ENCODE measurements at places on chromosomes 5 and 9.

- DNase-seq, result peak; percentile 73
These were observed 29.9 kb downstream of the CD180 start for GRCh38 chr5:67166460-67167285.

GRCh38 chr5:111681414-111682120, 75.4 kb downstream of the NREP start:
- no peak for DNase-seq

DNA sequence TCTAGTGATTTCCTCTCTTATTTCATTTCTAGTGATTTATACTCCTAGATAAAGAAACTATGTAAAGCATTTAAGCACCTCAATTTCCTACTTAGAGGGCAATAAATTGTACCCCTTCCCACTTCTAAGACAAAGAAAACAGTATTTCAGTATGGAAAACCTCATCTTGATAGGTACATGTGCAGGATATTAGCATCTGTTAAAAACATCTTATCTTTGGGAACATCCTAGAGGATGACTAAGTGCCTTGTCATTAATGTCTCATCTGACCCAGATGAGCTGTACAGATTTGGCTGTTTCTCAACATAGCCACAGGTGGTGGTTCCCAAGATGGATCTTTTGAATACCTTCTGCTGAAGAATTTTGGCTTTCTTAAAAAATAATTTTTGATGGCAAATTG, 5.7 kb downstream of the MEGF10 start:
- no peak for DNase-seq

DNA sequence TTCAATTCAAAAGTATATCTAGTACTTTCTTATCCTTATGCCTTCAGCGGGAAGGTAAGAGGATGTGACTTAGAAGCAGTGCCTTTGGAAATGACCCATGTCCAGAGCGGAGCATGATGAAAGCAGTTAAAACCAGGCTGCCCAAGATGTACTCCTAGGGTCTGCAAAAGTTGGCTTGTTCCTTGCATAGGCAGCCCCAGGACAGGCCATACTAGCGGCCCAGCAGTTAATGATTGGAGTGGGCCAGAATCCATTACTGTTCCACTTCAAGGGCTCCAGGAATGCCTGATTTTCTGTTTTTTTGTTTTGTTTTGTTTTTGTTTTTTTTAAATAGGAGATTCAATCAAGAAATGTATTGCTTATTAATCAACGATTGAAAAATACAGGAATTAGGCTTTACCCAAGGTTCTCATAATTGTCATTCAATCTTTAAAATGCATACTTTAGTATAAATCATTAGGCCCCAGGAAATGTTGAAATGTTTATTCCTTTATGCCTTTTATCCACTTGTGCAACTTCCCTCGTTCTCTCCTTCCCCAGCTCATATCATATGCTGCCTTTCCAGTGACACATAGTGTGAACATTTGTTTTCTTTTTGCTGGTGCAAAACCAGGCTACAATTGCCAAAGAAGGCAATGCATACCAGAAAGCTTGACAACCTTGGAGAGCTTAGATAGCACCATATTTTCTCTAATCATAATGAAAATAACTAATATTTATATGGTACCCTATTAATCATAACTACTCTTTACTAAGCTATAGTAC, 190.8 kb downstream of the ARHGEF28 start:
- DNase-seq, result no peak

GRCh38 chr9:116189683-116190082, 36.1 kb downstream of the PAPPA start:
- DNase-seq, result no peak

DNA sequence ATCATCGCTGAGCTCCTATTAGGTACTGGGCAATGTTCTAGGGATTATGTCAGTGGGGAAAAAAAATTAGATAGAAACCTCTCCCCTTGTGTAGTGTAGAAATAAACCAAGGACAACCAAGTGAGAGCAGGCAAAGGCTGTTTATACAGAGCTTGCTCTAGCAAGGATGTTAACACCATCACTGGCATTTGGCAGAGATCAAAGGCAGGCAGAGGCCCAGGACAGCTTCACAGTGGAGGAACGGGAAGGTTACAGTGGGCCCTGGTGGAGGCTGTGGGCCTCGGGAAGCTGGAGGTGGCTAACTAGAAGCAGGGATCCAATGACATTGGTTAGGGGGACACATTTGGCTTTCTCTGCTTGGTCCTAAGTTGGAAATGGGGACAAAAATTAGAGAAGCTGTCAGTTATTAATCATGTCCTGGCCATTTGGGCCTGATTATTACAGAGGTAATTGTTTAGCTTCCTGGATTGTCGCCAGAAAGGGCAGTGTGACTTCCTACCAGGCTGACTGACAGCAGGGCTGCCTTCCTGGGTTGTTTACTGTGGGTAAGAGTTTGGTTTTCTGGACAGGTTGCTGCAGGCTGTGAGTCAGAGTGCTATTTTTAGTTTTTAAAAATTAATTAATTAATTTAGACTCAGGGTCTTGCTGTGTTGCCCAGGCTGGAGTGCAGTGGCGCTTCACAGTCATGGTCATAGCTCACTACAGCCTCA, 259.3 kb downstream of the ROR2 start:
- no peak for DNase-seq

DNA sequence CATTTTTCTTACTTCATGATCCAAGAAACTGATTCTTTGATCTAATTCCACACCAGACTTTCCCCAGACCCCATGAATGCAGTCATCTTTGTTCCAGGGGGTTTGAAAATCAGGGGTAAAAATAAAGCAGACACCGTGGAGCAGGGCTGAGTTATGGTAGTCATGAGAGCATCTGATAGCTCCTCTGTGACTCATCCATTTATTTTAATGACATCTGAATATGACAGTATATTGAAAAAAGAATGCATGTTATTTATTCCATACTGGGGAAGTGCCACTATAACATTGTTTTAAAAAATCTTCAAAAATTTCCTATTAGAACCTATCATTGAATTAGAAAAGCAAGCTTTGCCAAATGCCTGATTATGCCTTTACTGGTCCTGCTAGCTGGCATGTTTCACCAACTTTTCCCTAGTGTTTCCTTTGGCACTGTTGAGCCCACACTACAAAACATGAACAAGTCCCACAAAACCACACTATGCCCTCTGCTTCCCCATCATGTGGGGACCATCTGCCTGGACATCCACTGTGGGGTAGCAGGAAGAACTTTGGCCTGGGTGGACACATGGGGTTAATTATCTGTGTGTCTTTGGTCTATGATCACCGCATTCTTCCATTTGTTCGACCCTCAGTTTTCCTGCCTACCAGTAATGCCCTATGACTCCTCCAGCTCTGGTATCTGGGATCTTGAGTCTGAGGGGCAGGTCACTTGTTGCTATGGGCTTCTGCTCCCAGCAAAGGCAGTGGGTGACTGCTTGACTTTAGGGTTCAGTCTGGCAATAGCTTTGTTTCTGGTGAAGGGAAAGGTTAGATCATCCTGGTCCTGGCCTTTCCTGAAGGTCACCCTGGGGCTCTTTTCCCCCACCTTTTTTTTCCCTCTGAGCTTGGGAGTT, 82.7 kb upstream of the PANK3 start:
- no peak for DNase-seq

Measured in activated CD4-positive, alpha-beta T cell treated with anti-CD3 and anti-CD28 coated beads for 4 hours (primary cell).